ENCODE measurements at places on chromosomes 4 and X. TPM values are rescaled to one million over a fixed set of nuclear protein-coding genes. Genes with fewer than 3 reads are reported as not detected.

The GUCY1A1 gene
- 79.1 TPM for polyA plus RNA-seq

GRCh38 chr4:35772291-35772690, 472.0 kb downstream of the ARAP2 start:
- DNase-seq: no peak

GRCh38 chrX:120311727-120312063, 434 bp upstream of the TMEM255A start:
- no peak for DNase-seq

- peak; percentile 87 for DNase-seq
These were observed at the start of gene CEP135 for GRCh38 chr4:55948726-55949481. Gene CEP135 (plus strand): TSS chr4:55948945. CDS start chr4:55952131, 3,186 bp downstream.

- no peak for DNase-seq
These were observed 1878.4 kb downstream of the ARAP2 start for GRCh38 chr4:34365946-34366345.
